ENCODE measurements at places on chromosomes 5 and 9.

DNA sequence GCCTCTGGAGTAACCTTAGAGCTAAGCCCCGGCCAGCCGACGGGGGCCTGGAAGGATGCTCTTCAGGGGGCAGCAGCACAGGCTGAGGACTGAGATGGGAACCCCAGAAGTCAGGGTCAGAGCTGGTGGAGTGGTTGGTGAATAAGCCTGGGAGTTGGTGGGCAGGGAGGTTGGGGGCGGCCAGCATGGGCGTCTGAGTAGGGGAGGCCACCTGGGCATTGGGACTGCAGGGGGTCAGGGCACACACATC is 14.4 kb downstream of the NINJ1 start:
- DNase-seq, result no peak

DNA sequence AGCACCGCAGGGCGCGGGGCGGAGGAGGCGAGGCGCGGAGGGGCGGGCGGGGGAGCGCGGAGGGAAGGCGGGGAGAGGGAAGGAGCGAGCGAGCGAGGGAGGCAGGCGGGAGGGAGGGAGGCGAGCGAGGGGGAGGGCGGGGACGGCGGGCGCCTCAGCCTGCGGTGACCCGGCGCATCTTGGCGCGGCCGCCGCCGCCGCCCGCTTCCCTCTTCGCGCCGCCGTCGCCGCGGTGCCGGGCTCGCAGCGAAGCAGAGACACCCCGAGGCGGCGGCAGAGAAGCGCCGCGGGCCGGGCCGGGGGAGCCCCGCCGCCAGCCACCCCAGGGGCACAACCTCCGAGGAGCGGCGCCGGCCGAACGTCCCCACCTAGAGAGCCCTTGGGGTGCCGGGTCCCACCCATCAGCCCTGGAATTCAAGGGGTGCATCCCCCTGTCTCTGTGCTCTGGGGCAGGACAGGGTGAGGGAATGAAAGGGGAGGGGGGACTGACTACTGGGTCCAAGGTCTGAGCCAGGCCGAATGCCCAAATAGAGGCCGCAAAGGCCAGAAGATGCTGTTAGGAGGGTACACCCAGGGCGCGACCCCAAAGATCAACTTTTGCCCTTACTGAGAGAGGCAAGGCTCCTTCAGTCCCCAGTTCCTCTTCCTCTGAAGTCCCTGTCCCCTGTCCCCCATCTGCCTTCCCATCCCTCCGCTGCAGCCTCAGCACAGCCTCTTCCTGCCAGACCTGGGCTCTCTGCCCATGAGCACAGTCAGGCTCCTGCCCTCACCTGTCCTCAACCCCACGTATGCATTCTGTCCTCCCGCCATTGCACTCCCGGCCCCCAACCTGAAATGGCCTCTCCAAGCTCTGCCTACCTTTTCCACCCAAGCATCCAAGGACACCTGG is at the start of gene ADAMTS2:
ADAMTS2 (minus strand) TSS at position 29 of the 889 bp plus-strand sequence. CDS start 133 bp downstream, outside the sequence.
- DNase-seq, result no peak

DNA sequence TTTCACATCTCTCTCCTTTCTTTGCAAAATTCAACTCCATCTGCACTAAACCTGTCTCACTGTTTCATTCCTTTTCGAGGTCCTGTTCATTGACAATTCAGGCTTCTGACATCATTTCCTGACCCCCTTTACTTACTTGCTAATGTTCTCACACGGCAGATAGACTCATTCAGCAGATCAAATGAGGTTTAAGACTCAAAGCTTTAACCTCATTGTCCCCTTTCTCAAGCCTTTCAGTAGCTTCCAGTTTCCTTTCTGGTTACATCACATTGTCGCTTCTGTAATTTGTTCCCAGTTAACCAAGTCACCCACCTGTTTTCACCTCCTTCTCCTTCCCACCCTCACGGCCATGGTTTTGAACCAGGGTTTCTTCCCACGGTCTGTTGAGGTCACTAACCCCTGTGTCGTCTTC is 143.4 kb upstream of the OTULINL start:
- no peak for DNase-seq

GRCh38 chr5:8749556-8749955 is 796.3 kb downstream of the SEMA5A start:
- DNase-seq, result no peak

GRCh38 chr5:157618191-157618765 is 34.0 kb downstream of the SOX30 start:
- no peak for DNase-seq

- DNase-seq, result no peak
Observed at GRCh38 chr5:83931969-83932368, 211.3 kb upstream of the HAPLN1 start.

GRCh38 chr5:93477816-93478215 is 103.2 kb downstream of the NR2F1-AS1 start:
- DNase-seq, result no peak

DNA sequence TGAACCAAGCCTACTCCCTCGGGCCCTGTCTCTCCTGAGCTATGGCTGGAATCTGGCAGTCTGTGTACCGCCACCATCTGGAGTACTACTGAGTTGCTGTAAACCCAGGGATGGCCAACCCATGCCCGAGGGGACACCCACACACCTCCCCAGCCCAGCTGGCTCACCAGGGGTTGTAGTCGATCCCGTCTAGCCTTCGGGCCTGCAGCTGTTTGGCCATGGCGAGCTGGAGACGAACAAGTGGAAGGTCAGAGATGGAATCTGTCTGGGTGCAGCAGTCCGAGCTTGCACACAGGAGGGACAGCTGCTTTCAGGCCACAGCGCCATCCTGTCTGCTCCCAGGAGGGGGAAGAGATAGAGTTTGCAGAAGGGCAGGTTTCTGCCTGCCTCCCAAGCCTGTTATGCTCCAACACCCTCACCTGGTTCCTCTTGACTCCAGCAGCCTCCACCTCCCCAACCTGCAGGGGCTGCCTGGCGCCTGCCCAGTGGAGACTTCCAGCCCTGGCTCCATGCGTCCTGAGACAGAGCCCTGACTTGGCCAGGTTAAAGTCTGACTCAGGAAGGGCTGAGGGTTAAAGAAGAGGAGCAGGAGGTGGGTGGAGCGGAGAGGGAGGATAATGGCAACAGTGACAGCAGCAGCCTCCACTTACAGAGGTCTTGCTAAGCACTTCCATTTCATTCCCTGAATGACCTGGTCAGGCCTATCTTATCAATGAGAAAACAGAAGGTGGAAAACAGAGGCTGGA is 15.8 kb upstream of the SPOUT1 start:
- DNase-seq, result no peak

- DNase-seq, result no peak
Observed at GRCh38 chr9:93457006-93457405, 3.6 kb upstream of the FAM120AOS start.

GRCh38 chr9:76607730-76608436 is 148.9 kb downstream of the GCNT1 start:
- no peak for DNase-seq

GRCh38 chr9:124932333-124932732 is 8.6 kb downstream of the GOLGA1 start:
- DNase-seq, result no peak

All from activated CD8-positive, alpha-beta memory T cell treated with anti-CD3 and anti-CD28 coated beads for 4 hours (primary cell).